Thoracic aorta (tissue), 2 donors: ENCODE measurements at places on chromosomes 1 and 21. TPM values are rescaled to one million over a fixed set of nuclear protein-coding genes. Genes with fewer than 3 reads are reported as not detected.

FGGY gene
- total RNA-seq, result 6.5 TPM

VWA1 gene
- total RNA-seq, result 21.7 TPM

- no peak overlapping the region for H3K4me3 ChIP-seq
- no peak for DNase-seq
- H3K27ac ChIP-seq, result no peak overlapping the region
- no peaks in the 10 kb centered on the region for H3K27me3 ChIP-seq
- no peaks in the 10 kb centered on the region for H3K4me1 ChIP-seq
- H3K36me3 ChIP-seq, result no peaks in the 10 kb centered on the region
These were observed 7.3 kb downstream of the OR2M5 start for GRCh38 chr1:248152056-248152827.

CSDE1 gene
- 560 TPM for total RNA-seq

- no peaks in the 10 kb centered on the region for H3K36me3 ChIP-seq
- H3K27ac ChIP-seq, result no peak overlapping the region
- no peaks in the 10 kb centered on the region for H3K27me3 ChIP-seq
- H3K4me1 ChIP-seq, result no peaks in the 10 kb centered on the region
- DNase-seq, result no peak
- no peak overlapping the region for H3K4me3 ChIP-seq
These were observed 137.7 kb upstream of the SMYD2 start for GRCh38 chr1:214143006-214143992.

- H3K27me3 ChIP-seq, result no peaks in the 10 kb centered on the region
- no peak for DNase-seq
- no peaks in the 10 kb centered on the region for H3K4me1 ChIP-seq
- no peak overlapping the region for H3K27ac ChIP-seq
- no peaks in the 10 kb centered on the region for H3K36me3 ChIP-seq
- H3K4me3 ChIP-seq, result no peak overlapping the region
These were observed 378.5 kb downstream of the SMYD3 start for GRCh38 chr1:246128494-246129069.

DNA sequence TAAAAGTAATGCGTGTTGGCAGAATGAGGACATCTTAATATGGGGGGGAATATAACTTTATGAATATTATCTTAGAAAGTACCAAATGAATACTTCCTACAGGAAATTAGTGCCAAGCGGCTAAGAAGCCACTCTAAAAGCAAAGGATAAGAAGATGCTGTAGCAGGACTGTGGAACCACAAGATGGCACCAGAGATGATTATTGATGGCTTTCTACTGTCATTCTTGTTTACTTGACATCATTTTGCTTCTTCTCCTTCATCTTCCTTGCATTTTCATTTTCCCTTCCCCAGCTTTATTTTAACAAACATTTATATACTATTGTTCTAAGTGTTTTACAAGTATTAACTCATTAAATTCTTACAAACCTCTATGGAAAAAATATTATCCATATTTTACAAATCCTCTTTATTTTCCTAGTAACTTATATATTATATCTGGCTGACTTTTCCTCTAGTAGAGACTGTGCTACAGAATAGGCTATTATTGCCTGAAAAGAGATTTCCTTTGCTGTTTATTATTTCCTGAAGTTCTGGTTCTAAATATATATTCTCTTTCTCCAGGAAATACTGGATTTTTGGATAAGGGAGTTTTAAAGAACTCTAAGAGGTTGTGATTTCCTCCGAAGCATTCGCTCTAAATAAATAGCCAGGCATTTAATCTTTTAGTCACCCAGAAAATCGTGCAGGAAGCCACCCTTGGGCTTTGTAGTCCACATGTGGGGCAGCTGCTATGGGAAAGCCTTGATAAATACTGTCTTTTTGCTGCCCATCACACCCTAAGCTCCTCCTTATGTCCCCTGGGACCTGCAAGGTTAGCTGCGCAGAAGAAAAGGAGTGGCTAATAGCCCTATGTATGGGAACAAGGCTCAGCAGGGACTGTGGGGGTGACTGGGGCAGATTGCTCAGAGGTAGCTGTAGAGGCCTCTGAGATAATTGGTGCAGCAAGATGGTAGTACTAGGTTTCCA, 69.8 kb downstream of the TPR start:
- no peak overlapping the region for H3K27ac ChIP-seq
- H3K36me3 ChIP-seq, result no peaks in the 10 kb centered on the region
- no peaks in the 10 kb centered on the region for H3K4me1 ChIP-seq

DNA sequence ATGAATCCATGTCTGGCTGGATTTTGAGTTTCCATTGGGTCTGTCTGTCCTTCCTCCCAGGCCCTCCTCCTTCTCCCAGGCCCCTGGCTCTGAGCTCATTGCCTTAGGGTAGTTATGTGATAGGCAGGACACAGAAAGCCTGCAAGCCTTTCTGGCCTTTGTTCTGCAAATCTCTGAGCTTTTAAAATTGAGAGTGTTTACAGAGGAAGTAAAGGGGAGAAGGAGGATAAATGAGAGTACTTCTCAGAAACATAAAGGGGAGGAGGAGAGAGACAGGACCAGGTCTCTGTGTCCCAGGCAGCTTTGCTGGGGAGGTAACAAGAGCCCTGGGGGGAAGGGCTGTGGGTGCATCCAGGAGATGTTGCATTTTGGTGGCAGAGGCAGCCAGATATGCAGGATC, 126.7 kb downstream of the FOXD2 start:
- H3K4me3 ChIP-seq, result no peak overlapping the region
- H3K4me1 ChIP-seq, result peaks cover 15% of the 10 kb centered on the region
- no peak for DNase-seq
- no peak overlapping the region for H3K27ac ChIP-seq

- H3K4me3 ChIP-seq, result no peak overlapping the region
- DNase-seq, result no peak
- H3K27me3 ChIP-seq, result no peaks in the 10 kb centered on the region
- no peaks in the 10 kb centered on the region for H3K36me3 ChIP-seq
- no peaks in the 10 kb centered on the region for H3K4me1 ChIP-seq
These were observed 27.1 kb downstream of the PKP1 start for GRCh38 chr1:201310251-201310985.

OR2M3 gene
- total RNA-seq, result not detected

- DNase-seq, result no peak
- no peaks in the 10 kb centered on the region for H3K36me3 ChIP-seq
- no peaks in the 10 kb centered on the region for H3K27me3 ChIP-seq
- peak overlapping the region; percentile 63 for H3K27ac ChIP-seq
- H3K4me1 ChIP-seq, result peaks cover 5% of the 10 kb centered on the region
- peak overlapping the region; percentile 75 for H3K4me3 ChIP-seq
These were observed 633 bp upstream of the ETNK2 start for GRCh38 chr1:204152310-204153044.

OPTC gene
- total RNA-seq, result not detected
